ENCODE measurements at places on chromosomes 2 and 18. TPM values are rescaled to one million over a fixed set of nuclear protein-coding genes. Genes with fewer than 3 reads are reported as not detected.
A peak's percentile ranks its signal among the peaks of the same experiment; 100 is the strongest.

- no peak for DNase-seq
Observed at GRCh38 chr2:142944721-142945120, 67.3 kb downstream of the KYNU start.

- DNase-seq, result peak; percentile 11
Observed at GRCh38 chr2:217902379-217903141, 100.2 kb downstream of the TNS1 start.

SLC5A7 gene
- total RNA-seq, result not detected

DNA sequence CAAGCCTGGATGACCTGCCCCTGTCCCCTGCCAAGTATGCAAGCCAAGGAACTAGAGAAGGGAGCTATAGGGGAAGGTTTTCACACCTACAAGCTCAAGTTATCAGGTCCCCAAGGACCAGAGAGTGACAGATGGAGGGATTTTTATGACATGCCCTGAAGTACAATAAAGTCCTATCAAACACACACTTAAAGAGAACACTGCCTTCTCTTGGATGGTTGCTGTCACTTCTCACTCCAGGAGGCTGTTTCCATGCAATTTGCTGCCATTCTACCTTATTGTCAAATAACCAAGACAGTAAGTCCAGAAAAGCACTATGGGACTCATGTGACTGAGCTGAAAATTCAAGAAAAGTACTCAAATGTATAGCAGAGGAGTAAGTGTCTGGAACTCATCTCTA is 76.6 kb upstream of the DDX18 start:
- no peak for DNase-seq

- DNase-seq, result no peak
Observed at GRCh38 chr2:97702731-97703470, 10.5 kb upstream of the ZAP70 start.

GALM gene
- total RNA-seq, result 11.3 TPM

DNA sequence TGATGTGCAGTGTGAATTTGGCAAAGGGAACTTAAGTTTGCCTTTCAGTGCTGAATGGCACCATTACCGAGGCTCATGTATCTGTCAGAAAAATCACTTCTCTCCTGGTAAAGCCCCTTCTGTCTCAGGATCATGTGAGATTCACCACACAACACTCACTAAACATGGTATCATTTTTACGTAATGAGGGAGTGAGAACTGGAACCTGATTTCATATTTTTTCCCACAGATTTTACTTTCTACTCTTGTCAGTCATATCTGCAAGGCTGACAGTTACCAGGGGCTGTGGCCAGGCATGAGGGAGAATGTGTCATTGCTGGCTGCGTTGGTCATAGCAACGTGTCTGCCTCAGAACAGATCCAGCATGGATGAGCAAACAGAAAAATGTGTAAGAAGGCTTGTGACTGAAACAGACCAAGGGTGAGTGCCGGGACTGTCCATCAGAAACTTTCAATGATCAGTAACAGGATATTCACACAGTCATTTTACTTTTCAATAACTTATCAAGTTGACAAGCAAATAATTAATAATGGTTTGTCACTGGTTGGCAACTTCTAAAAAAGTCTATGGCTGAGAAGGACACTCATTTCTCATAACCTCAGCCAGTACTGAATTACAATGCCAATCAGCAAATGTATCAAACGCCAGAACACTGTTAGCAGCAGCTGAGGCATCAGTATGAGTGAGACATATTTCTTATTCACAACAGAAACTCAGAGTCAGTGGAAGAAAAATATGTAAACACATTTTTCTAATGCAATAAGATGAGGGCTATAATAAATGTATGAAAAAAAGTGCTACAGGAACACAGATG is 100.5 kb downstream of the CDC42EP3 start:
- no peak for DNase-seq

DNA sequence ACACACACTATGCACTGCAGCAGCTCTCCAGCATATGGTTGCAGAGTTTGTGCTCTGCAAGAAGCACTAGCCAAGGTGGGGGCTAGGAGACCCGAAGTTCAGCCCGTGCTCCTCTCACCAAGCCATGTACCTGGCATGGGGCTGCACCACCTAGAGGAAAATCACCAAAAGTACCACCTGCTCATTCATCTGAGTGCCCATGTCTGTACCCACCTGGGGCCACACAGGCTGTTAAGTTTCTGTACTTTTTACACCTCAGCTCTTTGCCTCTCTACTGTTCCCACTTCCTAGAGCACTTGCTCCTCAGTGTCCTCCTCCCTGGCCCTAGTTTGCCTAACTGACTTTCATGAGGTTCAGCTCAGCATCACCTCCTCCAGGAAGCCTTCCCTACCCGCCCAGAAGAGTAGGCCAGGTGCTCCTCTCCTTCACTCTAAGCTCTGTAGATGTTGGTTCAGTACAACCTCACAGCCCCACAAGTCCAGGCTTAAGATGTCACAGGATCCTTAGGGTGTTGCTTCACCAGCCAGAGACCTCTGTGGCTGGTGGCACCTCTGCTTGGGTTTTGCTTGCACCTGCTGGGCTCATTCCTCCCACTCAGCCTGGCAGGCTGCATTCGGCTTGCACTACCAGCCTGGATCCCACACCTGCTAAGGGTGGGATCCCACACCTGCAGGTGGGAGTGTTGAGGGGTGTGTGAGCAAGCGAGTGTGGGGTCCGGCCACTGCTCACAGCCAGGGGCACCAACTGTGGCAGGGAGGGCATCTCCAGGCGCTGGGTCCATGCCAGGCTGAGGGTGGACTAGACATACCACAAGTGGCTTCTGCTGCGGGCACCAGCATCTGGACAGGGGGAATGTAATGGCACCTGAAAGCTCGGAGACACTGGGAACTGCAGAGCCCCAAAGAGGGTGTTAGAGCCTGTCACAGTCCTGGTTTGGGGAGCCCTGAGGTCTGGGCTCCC is 10.2 kb upstream of the TFCP2L1 start:
- no peak for DNase-seq

- DNase-seq, result no peak
Observed at GRCh38 chr18:62453864-62454263, 69.0 kb upstream of the ZCCHC2 start.

GRCh38 chr2:134347756-134348155 is 93.9 kb downstream of the MGAT5 start:
- no peak for DNase-seq

GRCh38 chr2:193627187-193627926 is 1432.6 kb upstream of the TMEFF2 start:
- DNase-seq, result peak; percentile 2

DNA sequence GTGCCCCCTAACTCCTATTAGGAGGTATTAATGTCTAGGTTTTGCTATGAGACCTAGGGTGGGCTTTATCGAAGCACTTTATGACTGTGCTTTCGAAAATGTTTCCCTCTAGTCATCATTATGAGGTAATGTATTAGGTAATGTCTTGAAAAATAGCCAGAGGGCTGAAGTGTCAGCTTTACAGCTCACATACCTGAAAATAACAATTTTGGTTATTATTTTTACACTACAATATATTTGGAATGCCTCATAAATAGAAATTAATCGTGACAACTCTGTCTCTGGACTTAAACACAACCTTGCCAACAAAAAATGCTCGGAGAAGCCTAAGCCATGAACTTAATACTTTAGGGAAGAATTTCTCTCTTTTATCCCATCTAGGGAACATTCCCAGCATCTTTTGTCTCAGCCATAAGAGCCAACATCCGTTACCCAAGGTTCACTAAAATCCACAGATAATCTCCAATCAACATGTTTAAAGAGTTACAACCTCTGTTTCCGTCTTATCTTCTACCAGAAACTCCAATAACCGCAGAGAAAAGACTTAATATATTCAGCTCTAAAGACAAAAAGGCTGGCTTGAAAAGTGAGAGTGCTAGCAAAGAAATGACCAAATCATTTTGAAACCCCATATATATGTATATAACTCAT is 130.9 kb upstream of the RND3 start:
- DNase-seq, result no peak

SPATS2L gene
- total RNA-seq, result 378 TPM

GRCh38 chr2:8457699-8458502 is 224.0 kb upstream of the ID2 start:
- peak; percentile 60 for DNase-seq

GYPC gene
- total RNA-seq, result not detected

TWIST2 gene
- not detected for total RNA-seq

ACMSD gene
- not detected for total RNA-seq

DNA sequence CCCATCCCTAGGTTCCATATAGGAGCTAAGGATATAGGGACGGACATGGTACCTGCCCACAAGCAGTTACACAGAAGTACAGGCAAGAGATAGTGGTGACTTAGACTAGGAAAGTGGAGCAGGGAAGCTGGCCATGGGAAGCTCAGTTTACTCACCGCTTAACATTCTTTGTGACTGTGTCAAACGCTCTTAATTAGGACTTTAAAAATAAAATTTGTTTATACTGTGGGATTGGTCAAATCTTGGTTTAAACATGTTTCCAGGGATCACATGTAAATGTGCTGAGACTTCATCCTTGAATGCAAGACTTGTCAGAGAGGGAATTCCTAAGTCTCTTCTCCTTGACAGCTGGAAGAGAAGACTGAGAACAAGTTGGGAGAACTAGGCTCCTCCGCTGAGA is 107.3 kb downstream of the MTCL1 start:
- no peak for DNase-seq

SOX11 gene
- total RNA-seq, result not detected
